ENCODE measurements at places on chromosomes 2 and 18.

- DNase-seq: no peak
Observed at GRCh38 chr2:233546774-233547173, 19.8 kb downstream of the USP40 start.

DNA sequence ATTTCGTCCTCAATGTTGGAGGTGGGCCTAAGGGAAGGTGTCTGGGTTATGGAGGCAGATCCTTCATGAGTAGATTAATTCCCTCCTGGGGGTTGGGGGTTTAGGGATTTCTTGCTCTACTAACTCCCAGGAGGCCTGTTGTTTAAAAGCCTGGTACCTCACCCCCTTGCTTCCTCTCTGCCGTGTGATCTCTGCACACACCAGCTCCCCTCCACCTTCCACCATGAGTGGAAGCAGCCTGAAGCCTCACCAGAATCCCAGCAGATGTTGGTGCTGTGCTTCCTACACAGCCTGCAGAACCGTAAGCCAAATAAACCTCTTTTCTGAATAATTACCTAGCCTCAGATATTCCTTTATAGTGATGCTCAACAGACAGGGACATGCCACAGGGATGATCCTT is 141.5 kb downstream of the ZNF516 start:
- no peak for DNase-seq

DNA sequence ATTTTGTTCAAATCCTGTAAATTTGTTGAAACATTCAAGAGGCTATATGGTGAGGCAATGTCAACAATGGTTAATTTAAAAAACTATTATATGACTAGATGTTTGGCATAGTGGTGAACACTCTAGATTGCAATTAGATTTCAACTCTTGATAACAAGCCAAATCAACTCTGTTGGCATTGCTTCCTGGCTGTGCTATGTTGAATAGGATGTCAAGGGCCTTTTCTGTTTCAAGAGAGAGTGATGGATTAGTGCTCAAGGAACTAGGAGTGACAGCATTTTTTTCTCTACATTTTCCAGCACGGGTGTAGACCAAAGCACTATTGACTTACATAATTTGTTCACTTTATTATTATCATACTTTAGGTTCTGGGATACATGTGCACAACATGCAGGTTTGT is 172.4 kb upstream of the KCNH7 start:
- no peak for DNase-seq

GRCh38 chr2:45028276-45028675 is 19.0 kb upstream of the SIX2 start:
- no peak for DNase-seq

DNA sequence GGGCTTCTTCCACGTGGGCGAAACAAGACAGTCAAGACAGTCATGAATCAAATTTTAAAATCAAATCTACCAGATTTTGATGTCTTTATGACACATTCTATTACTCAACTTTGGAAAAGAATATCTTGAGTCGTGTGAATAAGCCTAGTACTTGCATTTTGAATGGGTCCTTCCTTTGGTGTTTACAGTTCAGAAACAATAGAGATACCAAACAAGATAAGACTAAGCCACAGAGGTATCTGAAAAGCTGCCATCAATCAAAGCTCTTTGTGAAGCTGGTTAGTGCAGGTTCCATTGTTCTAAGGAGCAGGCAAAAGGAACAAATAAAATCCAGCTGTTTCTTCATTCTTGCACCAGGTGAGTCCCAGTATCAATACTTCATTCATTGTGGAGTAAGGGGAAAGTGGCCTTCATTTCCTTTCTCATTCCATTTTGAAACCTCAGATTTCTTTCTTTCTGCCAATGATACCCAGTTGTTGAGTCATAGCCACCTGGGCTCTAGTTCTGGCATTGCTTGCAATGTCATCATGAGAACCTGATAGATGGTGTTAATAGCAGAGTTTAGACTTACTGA is 151.7 kb upstream of the L3MBTL4 start:
- DNase-seq: no peak

- DNase-seq: no peak
Observed at GRCh38 chr18:69123421-69123820, 277.3 kb upstream of the DOK6 start.

DNA sequence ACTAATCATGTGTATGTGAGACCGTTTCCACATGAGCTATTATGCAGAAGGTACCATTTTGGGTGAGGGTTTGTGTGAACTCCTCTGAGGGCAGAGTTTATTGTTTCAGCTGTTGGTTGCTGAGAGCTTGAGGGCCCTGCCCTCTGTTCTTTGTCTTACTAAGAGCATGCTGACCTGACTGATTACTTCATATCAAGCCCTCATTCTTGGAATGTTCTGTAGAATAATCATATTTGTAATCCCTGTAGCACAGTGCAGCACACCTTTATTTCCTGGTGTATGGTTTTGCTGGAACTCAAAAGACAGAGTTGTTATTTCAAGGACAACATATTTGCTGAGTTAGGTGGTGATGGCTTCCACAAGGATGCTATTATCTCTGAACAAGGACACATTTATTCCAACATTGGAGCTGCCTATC is 118.5 kb downstream of the GALNT3 start:
- no peak for DNase-seq

DNA sequence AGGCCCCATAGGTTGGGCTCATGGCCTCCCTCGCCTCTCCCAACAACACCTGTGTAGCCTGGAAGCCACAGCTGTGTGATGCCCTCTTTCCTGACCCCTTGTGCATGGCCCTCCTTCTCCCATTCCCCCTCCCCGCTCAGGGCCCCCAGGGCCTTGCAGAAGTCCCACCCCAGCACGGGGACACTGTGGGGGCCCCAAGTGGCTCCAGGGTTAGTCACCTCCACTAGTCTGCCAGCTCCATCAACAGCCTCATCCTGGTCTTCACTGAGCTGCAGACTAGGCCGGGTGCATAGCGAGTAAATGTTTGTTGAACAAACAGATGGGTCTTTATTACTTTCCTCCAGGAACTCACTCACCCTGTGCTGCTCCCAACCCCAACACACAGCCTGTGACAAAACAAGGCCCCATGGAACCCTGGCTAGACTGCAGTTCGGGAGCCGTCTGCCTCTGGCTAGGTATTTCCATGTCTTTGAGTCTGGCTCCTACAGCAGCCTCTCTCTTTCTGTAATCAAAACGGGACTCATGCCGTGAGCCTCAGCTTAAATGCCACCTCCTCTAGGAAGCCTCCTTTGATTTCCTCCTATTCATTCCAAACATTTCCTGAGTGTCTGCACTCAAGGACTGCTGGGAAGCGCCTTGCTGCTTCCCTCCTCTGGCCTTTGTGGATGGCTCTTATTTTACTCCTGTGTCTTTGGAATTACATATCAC is 109.9 kb upstream of the ID2 start:
- no peak for DNase-seq

DNA sequence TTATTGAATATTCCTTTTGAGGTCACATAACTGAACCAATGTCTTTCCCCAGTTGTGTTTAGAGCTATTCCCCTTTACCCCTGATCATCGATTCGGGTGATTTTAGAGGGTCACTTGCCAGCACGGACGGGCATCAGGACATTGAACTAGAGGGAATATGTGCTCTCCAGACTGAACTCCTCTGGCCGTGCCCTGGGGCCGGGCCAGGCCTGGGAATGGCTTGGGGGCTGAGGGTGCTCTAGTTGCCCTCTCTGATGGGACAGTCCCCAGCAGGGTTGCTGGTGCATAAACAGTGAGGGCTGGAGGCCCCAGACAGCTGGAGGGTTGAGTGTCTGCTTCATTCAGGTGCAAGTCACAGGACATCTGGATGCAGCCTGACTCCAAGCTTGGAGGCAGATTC is 90.7 kb downstream of the SMIM21 start:
- DNase-seq: no peak

DNA sequence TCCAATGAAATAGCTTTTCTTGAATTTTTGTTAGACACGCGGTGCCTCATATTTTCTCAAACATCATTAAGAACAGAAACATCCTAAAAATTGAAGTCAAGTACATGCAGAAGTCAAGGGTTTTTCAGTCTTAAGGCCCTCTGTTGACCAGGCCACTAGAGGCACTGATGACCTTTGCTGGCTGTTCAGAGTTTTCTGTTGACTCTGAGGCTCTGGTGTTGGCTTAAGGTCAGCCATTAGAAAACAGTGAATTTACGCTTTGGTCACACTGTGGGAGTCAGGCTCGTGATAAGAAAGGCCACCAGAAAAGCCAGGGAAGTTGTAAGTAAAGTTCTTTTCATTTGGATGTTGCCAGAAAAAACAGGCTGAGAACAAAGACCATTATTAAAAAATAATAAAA is 5.8 kb upstream of the UPP2 start:
- no peak for DNase-seq

GRCh38 chr2:148292431-148292830 is 271.5 kb downstream of the MBD5 start:
- DNase-seq: no peak

DNA sequence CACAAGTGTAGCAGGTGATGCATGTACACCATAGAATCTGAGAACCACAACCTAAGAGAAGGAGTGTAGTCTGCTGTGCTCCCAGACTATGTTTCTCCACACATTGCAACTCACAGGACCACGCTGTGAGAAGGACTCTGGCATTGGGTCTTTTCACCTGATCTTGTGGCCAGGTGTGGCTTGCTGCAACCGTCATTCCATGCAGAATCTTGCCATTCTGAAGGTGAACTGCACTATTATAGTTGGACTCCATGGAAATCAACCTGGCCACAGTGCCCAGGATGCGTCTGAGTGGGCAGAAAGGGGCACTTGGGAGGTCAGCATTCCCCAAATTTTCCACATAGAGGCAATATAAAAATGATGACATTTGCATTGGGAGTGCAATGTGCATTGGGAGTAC is 122.2 kb downstream of the CAPN13 start:
- DNase-seq: no peak

- DNase-seq: no peak
Observed at GRCh38 chr2:134446383-134447017, 192.6 kb downstream of the MGAT5 start.

GRCh38 chr18:57743008-57743407 is 60.1 kb downstream of the ATP8B1 start:
- no peak for DNase-seq

DNA sequence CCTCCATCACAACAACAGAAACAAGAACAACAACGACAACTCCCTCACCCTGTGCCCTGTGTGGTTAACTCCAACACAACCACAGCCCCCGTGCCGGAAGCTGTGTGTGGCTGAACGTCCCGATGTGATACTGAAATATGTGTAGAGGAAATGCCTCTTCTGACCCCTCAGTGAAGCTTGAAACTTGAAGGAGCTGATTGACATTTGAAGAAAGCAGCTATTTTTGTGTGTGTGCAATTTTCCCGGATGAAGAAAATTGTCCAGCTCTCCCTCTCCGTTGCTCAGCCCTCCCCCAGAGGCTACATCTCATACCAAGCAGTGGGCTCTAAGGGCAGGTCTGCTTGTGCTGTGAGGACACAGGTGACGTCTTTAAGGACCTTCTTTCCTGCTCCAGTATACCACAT is 173.8 kb downstream of the ICOS start:
- DNase-seq: peak; percentile 1

DNA sequence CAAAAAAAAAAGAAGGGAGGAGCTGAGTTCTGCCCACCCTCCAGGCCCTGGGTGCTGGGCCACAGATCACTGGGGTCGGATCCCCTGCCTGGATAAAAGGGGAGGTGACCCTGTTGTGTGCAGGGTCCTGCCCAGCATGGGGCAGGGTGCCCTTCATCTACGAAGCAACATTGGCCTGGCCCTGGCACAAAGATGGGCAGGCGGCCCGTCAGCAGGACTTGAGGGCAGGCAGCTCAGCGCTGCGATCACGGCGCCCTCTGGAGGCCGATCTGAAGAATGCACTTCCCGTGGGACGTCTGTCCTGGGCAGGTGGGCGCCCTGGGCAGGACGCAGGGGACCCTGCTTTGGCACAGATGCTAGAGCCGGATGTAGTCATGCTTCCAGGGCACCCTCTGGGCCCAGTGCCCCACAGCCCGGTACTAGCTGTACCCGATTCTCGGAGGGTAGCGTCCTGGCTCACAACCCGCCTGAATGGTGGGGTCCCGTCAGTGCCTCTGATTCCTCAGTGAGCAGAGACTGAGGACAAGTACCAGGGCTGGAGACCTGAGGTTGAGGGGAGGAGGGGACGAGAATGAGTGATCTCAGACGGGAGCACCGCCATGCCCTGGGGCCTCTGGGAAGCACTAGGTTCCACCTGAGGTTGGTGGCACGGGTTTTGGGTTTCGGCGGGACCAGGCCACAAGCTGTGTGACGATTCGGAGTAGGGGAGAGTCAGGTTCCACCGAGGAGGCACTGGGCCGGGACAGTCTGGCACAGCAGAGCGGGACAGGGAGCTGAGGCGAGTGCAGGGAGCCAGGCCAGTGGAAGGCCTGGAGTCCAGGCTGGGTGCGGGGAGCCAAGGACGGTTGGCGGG is 18.0 kb downstream of the ARID5A start:
- peak; percentile 24 for DNase-seq

DNA sequence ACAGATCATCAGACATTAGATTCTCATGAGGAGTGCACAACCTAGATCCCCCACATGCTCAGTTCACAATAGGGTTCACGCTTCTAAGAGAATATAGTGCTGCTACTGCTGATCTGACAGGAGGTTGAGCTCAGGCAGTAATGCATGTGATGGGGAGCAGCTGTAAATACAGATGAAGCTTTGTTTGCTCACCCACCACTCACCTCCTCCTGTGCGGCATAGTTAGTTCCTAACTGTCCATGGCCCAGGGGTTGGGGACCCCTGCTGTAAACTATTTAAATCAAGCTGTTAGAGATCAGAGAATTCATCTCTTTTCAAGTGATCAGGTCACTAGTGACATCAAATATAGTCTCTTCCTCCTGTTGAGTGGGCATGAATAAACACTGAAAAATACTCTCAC is 88.8 kb upstream of the ACVR2A start:
- DNase-seq: no peak

GRCh38 chr18:31506024-31506742 is 8.2 kb downstream of the DSG2 start:
- DNase-seq: no peak

- DNase-seq: no peak
Observed at GRCh38 chr2:20657522-20658235, 6.8 kb upstream of the HS1BP3 start.

- no peak for DNase-seq
Observed at GRCh38 chr2:161979490-161979889, 94.5 kb downstream of the DPP4 start.

GRCh38 chr18:70634576-70635147 is 345.8 kb downstream of the SOCS6 start:
- no peak for DNase-seq

GRCh38 chr2:88857951-88858411 is 166.5 kb downstream of the RPIA start:
- no peak for DNase-seq

GRCh38 chr2:135948141-135948540 is 37.3 kb downstream of the DARS1 start:
- no peak for DNase-seq

DNA sequence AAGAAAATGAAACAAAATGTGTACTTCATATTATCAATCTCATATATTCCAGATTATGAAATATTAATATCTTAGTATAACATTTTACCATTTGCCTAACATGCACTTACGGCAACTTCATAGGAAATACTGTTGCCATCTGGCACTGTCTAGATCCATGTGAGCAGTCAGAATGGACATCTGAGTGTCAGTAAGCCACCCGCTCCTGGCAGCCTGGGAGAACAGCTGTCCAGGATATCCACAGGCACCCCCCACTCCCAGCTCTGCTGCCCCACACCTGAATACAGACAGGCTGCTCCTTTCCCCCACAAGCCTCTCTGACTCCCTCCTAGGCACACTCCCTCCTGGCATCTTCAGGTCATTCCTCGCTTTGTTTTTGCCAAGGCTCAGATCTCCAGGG is 127.0 kb downstream of the GAREM1 start:
- no peak for DNase-seq

- DNase-seq: no peak
Observed at GRCh38 chr2:52222128-52222527, 1190.2 kb upstream of the NRXN1 start.

Data from bone marrow (tissue), 2 donors.